Activated CD4-positive, CD25-positive, alpha-beta regulatory T cell treated with anti-CD3 and anti-CD28 coated beads, Interleukin-2, amount 50 U/mL, for 72 hours (primary cell): ENCODE measurements at places on chromosomes 12 and 14.
A peak's percentile ranks its signal among the peaks of the same experiment; 100 is the strongest.

GRCh38 chr14:67446371-67447032 lies 34.5 kb upstream of the PLEK2 start:
- no peak for DNase-seq

DNA sequence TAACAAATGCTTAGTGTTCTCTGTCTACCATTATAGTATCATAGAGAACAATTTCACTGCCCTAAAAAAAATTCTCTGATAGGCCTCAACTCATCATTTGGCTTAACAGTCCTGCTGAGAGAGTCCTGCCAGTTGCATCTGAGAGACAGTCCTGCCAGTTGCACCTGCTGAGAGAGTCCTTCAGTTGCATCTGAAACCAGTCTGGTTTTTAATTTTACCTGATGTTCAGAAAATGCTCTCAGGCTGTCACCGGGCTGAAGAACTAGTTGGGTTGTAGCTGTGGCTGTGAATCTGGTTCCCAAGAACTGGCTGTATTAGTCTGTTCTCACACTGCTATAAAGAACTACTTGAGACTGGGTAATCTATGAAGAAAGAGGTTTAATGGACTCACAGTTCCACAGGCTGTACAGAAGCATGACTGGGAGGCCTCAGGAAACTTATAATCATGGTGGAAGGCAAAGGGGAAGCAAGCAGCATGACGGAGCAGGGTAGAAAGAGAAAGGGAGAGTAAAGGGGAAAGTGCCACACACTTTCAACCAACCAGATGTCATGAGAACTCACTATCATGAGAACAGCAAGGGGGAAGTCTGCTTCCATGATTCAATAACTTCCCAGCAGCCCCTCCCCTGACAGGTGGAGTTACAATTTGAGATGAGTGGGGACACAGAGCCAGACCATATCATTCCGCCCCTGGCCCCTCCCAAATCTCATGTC lies 51.6 kb downstream of the PRKCH start:
- DNase-seq = no peak

DNA sequence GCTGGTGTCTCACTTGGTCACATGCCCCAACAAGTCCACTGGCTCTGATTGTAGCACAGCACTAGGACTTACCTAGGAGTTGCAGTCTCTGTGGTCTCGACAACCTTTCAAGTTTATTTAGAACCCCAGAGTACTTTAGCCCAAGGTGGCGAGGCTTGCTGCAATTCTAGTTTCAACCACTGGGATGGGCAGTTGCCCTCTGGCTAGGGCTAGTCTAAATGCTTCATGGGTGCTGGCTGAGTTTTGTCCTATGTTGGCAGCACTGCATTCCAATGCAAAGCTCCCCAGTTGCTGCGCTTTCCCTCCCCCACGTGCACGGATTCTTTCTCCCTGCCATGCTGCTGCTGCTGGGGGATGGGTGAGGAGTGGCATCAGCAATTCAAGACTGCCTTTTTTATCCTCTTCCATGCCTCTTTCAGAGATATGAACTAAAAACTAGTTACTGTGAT lies 207.9 kb downstream of the SYNE2 start:
- no peak for DNase-seq

DNA sequence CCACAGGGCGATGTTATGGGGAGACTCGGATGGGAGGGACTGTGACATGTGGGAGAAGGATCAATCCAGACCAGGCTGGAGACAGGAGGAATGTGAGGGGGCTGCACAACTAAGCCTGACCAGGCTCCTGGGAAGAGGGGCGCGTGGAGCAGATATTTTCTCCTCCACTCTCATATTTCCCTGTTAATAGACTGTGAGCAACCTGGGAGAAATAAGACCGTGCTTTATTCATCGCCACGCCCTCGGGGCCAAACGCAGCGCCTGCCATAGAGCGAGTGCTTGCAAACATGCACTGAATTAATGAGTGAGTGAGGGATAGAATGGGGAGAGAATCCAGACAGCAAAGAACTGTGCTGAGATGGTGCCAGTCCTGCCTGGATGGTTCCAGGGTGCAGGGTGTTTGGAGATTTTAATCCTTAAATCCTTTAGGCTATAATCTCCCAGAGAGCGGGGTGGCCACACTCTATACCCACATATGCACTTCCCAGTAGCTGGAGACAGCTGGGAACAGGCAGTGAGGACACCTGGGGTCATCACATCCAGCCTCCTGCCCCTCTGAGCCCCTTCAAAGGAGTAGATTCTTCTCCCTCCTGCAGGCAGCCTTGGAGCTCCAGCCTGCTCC lies 13.6 kb upstream of the FAIM2 start:
- DNase-seq = no peak

DNA sequence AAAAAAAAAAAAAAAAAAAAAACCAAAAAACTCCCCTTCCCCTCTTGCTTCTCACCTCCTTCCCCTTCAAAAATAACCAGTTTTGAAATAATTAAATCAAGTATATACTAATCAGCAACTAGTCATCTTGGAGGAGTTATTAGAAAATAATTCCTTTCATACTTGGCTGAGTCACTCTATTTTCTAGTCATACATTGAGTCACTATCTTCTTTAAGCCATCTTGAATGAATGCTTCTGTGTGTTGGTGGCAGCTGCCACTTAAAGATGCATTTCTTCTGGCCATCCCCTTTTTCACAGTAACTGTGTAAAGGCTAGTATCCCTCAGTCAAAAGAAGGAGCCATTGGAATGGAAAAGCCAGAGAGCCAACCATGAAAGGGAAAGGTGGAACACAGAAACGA lies 84.2 kb upstream of the TMEM263 start:
- no peak for DNase-seq

DNA sequence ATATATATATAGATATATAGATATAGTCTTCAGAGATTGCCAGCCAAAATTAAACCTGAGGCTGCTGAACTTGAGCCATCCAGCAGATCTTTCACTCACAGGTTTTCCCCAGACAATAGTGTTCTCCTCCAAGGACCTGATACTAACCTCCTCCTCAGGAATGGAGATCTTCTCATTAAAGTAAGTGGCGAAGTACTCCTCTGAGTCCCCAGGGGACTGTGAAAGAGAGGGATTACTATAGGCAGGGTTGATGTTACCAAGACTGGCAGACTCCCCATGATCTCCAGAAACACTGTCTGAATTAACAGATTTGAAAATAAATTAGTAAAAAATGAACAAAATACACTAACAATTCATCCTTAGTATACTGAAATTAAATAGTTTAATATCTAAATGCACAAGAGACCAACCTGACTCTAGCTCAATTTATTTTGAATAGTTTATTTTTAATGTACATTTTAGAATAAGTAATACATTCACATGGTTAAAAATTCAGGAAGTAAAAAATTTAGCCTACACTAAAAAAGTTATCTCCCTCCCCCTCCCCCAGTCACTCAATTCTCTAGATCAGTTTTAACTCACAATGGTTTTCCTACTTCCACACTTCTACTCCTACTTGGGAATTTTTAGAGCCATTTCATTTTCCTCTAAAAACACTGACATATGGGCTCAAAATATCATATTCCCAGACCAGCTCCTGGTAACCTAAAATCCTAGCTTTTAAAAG lies 17.7 kb downstream of the SLC11A2 start:
- no peak for DNase-seq

- DNase-seq = no peak
Observed at GRCh38 chr12:85301051-85301450, 21.0 kb downstream of the ALX1 start.

DNA sequence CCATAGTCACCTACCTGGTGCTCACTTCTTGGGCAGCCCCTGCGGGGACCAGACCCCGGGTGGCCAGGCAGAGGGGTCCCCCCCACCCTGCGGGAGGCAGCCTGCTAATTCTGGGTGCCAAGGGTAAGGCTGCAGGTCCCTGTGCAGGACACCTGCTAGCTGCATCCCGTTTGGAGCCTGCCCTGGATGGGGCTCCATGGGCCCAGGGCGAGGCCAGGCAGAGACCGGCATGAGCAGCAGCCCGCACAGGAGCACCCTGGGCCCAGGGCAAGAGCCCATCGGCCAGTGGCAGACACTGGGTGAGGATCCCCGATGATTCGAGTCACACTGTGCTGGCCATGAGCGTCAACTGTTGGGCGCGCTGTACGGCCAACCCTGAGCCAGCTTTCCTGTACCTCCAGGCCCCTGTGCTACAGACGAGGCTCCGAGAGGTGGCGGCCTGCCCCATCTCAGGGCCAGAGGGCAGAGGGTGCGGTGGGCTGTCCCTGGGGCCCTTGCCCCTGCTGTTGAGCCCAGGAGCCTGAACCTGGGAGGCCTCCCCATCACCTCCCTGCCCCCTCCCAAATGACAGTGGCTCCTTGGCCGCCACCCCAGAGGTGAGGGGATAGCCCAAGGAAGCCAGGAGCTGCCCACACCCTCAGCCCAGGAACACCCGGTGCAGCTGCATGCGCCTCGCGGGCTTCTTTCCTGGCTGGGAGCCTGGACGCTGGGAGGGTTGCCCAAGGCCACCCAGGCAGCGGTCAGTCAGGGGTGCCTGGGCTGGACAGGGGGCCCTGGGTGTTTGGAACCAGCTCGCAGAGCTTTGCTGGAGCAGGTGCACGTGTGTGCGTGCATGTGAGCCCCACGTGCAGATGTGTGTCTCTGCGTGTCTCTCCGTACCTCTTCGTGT lies 47.7 kb downstream of the CYP46A1 start:
- DNase-seq = peak; percentile 30

DNA sequence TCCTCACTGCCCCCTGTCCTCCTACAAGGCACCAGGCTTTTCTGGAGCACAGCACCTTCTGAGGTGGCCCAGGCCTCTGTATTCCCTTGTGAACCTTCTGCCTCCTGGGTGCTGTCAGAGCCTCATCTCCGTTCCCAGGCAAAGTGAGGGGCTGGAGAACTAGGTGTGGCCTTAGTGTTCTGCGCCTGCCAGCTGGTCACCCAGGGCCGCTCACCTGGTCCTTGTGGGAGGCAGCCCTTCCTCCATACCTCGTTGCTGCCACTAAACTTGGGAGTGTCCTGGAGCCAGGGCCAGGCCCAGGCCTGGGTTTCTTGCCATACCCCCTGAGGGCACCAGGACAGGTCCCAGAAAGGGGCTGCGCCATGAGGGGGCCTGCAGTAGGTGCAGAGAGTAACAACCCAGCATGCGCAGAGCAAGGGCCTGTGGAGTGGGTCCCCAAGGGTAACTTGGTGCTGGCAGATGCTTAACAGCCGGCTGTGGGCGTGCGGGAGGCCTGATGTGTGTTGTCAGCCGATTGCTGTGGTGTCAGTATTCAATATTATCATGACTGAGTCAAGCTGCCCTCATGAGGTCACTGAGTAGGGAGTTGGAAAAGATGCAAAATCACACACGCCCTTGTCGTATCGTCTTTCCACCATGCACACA lies 17.1 kb downstream of the OTUB2 start:
- DNase-seq = no peak

DNA sequence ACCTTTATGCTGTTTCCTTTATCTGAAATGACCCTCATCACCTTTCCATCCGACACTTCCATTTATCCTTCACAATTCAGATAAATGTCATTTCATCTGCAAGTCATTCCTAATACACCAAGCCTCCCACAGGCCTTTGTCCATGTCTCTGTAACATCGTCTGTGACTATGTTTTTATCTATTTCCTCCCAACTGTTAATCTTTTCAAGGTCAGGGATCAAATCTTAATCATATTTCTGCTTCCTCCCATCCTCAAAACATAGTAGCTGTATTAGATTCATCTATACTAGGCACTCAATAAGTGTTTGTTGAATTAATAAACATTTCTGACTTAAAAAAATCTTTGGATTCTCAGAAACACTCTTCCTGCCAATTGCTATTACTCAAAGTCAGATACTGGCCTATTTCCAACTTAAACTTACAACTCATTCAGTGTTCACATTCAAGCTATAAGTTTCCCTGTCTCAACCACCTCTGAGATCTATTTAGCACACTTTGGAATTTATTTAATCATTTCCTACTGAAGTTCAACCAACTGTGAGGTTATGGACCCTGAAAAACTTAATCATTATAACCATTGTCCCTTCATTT lies 100.2 kb upstream of the ALX1 start:
- no peak for DNase-seq

- DNase-seq = no peak
Observed at GRCh38 chr12:15763328-15763727, 25.9 kb downstream of the EPS8 start.

DNA sequence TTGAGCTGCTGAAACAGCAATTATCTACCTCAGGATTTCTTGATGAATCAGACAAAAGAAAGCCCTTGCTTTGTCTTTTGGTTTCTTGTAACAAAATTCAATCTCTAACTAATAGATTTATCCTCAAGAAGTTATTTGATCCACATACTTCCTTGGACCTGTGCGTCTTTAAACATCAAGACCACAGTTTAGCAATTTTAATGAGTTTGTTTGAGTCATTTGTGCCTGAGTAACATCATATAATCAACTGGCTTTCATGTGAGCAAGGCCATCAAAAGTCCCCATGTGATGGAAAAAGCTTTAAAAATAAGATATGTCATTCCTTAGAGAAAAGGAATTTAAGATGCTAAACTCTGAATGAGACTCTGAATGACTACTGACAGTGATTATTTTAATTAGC lies 52.3 kb downstream of the KCNC2 start:
- no peak for DNase-seq

DNA sequence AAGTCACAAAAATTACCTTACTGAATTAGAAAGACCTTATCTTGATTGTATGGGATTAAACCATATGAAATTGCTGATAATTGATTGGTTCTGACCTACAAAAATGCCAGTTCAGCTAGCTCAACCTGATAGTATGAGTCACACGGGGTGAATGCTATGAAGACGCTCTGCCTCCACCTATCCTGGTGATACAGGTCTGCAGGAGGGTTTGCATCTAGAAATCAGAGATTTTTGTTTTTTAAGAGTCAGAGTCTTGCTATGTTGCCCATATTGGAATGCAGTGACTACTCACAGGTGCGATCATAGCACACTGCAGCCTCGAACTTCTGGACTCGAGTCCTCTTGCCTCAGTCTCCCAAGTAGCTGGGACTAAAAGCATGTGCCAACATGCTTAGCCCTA lies 120.4 kb downstream of the HMGA2 start:
- no peak for DNase-seq

DNA sequence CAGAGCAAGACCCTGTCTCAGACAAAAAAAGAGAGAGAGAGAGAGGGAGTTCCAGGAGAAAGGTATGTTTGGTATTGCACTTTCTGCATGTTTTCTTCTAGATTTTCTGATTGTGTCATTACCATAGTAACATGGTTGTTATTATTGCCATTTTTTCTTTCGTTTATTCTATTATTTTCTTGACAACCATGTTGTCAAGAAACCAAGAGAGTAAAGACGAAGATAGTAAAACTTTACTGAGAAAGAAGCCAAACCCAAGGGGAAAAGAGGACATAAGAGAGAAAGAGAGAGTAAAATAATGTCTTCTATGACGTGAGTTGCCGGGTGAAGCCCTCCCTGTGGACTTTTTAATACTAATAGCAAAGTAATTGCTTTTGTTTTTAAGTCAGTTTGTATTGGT lies 1186.0 kb upstream of the SEL1L start:
- DNase-seq = no peak

DNA sequence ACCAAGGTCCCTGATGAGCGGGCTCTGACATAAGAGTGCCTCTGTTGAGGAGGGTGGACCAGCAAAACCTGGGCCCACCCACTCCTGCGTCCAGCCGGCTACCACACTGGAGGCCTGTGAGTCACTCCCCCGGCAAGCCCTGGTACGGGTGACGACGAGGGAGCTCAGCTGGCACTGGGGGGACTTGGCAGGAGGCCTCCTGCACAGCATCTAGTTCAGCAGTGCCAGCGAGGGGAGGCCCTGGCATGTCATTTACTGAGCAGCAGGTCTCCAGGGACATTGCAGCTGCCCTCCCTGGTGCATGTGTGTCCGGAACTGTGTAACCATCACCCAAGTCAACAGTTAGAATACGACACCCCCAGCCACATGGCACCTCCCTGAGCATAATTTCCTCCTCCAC lies 24.4 kb downstream of the CD9 start:
- no peak for DNase-seq

- DNase-seq = no peak
Observed at GRCh38 chr12:66688846-66689439, 10.1 kb upstream of the GRIP1 start.
